Activated T-cell treated with anti-CD3 and anti-CD28 coated beads for 24 hours (primary cell): ENCODE measurements at places on chromosomes 2 and 18.

GRCh38 chr18:79771446-79772107, 26.2 kb upstream of the KCNG2 start:
- no peak for DNase-seq

- no peak for DNase-seq
Observed at GRCh38 chr18:9827793-9828505, 57.8 kb upstream of the TXNDC2 start.

DNA sequence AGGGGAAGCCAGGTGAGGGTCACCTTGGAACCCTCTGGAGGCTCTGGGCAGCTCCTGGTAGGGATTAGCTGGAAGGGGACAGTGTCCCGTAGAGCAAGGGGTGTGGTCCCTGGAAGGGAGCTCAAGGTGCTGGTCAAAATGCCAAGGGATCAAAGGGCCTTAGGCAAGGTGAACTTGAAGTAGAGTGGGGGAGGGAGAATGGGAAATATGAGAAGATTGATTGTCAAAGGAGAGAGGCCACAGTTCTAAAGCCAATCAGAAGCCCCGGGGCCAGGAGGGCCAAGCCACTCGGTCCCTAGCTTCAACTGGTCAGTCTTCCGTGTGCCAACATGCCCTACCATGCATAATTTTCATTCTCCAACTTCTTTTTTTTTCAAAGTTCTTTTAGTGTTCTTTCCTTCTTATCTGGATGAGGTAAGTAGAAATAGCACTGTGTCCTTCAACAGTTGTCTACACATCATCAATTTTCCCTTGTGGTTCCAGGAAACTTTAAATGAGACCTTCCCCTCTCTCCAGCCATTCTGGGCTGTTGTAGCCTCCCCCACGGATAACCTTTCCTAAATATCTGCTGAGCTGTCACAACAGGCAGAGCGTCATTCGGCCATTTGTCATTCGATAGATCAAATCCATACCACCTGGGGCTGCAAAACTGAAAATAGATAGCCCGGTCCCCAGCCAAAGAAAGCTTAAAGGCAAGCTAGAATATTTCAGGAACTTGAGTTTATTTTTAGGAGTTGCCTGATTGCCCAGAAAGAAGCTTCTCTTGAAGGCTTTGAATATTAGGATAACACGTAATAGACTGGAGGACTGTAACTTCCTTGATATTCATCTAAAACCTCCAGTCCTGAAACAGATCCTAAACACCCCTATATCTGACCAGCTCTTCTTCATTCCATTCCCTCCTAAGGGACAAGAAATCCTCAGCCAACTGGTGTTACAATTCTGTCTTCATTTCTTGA, 83.3 kb downstream of the ALPK2 start:
- DNase-seq: no peak

DNA sequence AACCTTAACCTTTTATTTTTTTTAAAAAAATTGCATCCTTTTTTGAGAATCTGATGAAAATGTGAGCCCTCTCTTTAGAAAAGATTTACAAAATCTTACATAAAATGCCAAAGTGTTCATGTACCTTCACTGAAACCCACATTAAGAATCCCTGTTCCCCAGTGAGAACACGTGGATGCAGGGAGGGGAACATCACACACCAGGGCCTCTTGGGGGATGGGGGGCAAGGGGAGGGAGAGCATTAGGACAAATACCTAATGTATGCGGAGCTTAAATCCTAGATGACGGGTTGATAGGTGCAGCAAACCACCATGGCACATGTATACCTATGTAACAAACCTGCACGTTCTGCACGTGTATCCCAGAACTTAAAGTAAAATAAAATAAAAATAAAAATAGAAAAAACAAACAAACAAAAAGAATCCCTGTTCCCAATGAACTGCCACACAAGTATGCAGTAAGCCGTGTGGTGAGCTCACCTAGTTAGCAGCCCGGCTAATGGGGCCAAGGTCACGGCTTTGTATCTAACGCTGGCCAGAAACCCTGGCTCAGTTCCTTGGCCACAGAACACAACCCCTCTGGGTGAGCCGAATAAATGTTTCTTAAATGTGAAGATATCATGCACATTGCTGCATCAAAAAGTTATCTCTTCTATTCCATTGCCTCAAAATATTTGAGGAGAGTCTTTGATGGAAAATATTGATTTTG, 41.4 kb downstream of the CHST9 start:
- no peak for DNase-seq

DNA sequence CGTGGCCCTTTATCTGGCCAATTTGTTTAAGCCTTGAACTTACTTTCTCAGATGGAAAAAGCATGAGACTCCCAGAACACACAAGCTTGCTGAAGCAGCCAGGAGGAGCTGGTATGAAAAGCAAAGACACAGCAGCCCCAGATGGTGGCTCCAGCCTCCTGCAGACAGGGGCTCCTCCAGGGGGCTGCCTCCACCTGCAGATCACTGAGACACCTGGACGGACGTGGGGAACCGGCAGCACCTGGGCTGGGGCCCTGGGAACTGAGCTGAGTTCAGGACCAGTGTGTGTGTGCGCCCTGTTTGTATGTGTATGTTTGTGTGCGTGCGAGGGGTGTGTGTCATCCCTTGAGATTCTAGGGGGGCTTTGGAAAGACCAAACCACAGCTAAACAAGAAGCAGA, 8.6 kb downstream of the CYS1 start:
- DNase-seq: no peak

GRCh38 chr2:196168181-196168580, 3.2 kb downstream of the STK17B start:
- DNase-seq: no peak

DNA sequence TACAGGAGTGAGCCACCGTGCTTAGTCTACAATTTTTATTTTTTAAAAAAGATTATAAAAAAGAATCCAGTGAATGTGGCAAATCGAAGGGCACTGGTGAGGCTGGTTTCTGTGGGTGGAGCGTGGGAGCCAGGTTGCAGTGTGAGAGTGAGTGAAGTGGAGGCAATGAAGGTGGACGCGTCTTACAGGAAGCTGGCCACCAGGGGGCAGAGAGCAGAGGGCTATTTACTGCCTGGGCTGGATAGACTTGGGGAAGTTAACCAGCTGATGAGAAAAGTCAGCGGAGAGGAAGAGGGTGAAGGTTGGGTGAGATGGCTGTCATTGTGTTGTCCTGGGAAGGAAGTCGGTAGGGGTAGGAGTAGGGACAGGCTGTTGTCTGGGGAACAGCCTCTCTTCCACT, 6.8 kb downstream of the SCTR start:
- DNase-seq: peak; percentile 7

- DNase-seq: no peak
Observed at GRCh38 chr2:24239553-24239952, 64.7 kb downstream of the FAM228A start.

DNA sequence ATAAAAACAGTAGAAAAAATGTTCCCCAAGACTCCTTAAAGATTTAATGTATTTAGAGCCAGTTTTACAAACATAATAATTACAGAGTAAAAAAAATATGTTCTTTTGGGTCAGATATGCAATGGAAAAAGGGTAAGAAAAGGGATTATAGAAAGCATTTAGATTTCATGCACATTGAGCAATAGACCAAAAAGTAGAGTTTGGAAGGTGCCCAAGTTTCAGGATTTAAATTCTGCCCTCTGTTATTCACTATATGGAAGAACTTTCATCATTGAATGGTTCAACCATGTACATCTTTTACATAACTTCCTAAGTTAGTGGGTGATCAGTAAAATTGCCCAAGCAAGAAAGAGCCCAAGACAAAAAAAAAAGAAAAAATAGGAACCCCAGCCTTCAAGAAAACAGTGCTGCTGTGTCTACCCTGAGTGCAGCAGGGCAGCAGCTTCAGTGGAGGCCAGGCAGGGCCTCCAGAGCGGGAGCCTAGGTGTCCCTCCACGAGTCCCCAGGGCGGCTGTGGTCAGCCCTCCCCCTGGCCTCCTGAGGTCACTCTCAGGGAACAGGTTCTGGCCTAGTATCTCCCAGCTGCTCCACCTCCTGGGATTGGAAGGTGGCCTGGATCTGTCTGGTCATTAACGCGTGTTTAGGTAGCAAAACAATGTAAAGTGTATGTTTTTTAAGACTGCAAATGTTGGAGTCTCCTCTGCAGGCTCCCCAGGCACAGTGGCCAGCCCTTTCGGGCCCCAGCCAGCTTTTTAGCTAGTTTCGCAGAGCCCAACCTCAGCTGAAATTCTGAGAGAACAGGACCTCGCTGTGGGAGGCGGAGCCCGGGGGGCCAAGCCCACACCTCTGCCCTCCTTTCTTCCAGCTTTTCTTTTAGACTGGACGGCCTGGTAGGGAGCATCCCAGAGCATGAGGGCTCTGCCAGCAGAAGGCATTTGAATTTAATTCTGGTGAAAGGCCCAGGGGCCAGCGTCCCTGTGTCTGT, 77.3 kb downstream of the TEX51 start:
- DNase-seq: no peak

- no peak for DNase-seq
Observed at GRCh38 chr2:198080879-198081765, 276.7 kb downstream of the PLCL1 start.

- no peak for DNase-seq
Observed at GRCh38 chr18:79401494-79402208, 5.9 kb downstream of the NFATC1 start.

DNA sequence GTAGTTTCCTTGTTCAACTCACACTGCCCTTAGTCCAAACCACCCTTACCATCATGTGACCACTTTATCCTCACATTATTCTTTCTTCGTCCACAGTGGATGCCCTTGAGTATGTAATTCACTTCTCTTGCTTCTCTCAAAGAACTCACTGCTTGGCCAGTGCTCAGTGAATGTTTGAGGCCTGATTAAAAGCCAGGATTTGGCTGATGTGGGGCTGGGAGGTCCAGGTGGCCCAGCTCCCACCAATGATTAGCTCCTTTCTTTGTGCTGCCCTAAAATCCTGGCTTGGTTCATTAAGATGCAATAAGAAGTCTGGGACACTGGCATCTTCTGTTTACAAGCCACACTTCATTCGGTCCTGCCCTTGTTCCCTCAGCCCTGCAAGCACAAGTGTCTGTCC, 97.8 kb upstream of the CELF4 start:
- no peak for DNase-seq

DNA sequence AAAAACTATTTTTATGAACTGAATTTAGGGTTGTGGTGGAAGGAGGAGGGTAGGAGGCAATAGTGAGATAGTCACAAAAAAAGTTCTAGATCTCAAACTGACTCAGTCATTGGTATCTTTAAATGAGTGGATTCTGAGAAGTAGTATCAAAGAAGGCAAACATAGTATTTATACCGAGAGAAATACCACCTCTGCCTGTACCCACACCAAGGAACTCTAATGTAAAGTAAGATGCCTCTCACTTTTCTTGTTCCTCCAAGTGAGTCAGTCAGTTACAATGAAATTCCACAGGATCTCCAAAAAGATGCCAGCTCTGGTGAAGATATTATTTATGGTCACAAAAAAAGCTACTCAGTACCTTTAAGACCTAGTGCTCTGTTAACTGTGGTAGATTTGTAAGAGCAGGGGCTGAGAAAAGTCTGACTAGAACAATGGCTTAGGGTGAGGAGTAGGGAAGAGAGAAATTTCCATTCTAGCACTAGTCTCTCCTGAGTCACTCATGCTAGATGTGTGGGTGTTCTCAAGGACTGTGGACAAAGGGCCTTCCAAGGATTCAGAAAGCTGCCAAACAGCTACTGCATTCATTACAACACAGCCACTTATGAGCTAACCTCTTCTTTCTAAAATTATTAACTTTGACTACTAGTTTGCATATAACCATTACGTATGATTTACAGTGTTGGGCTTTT, 36.3 kb downstream of the YWHAQ start:
- DNase-seq: peak; percentile 12

DNA sequence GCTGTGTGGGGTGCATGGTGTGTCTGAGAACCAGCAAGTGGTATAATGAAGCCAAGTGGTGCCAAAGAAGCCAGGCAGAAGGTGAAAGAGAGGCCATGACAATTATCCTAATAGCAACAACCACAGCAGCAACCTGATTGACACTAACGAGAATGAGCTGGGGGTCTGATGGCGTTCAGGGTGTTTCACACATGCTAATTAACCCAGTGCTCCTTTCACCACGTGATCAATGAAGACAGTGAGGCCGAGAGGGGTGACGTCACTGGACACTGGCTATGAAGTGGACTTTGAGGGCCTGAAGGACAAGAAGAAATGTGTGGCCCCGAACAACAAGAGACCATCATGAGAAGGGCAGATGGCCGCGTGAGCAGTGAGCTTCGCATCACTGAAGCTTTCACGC, 364.4 kb upstream of the ID2 start:
- DNase-seq: no peak

GRCh38 chr2:58664523-58665151, 423.5 kb upstream of the FANCL start:
- no peak for DNase-seq

- no peak for DNase-seq
Observed at GRCh38 chr2:24048769-24049484, 614 bp upstream of the FKBP1B start.

- DNase-seq: no peak
Observed at GRCh38 chr2:156455361-156455975, 19.3 kb downstream of the GPD2 start.

GRCh38 chr2:186125625-186126024, 360.4 kb upstream of the ZC3H15 start:
- DNase-seq: no peak

- DNase-seq: no peak
Observed at GRCh38 chr2:230170532-230170931, 49.3 kb downstream of the SP110 start.

DNA sequence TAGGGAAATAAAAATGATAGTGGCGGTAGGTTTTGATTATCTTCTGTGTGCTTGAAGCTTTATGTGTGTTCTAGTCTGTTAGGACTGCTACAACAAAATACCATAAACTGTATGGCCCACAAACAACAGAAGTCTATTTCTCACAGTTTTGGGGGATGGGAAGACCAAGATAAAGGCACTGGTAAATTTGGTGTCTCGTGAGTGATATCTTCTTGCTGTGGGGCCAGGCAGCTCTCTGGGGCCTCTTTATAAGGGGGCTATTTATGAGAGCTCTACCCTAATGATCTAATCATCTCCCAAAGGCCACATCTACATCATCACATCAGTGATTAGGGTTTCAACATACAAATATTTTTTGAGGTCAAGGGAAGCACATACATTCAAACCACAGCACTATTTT, 86.8 kb upstream of the SPHKAP start:
- DNase-seq: no peak

GRCh38 chr2:175228179-175228578, 46.7 kb upstream of the ATP5MC3 start:
- no peak for DNase-seq

DNA sequence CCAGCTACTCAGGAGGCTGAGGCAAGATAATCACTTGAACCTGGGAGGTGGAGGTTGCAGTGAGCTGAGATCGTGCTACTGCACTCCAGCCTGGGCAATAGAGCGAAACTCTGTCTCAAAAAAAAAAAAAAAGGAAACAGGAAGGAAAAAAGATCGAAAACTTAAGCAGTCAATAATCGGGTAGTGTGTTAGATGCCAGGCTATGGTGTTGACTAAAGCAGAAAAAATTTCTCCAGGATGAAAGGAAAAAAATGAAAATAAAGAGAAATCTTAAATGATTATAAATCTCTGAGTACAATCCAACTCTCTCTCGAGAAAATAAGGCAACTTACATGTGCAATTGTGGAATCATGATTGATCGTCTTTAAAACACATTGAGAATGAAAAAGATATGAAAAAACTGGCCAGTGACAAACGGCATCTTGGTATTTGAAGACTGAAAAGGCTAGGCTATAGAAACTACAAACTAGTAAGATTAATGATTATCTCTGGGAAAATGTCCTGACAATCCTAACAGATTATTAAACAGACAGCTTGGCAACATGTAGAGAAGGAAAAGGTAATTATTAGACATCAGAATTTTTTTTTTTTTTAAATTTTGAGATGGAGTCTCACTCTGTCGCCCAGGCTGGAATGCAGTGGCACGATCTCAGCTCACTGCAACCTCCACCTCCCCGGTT, 16.3 kb upstream of the EPHA4 start:
- no peak for DNase-seq
